ENCODE measurements at places on chromosomes 12 and 14.

DNA sequence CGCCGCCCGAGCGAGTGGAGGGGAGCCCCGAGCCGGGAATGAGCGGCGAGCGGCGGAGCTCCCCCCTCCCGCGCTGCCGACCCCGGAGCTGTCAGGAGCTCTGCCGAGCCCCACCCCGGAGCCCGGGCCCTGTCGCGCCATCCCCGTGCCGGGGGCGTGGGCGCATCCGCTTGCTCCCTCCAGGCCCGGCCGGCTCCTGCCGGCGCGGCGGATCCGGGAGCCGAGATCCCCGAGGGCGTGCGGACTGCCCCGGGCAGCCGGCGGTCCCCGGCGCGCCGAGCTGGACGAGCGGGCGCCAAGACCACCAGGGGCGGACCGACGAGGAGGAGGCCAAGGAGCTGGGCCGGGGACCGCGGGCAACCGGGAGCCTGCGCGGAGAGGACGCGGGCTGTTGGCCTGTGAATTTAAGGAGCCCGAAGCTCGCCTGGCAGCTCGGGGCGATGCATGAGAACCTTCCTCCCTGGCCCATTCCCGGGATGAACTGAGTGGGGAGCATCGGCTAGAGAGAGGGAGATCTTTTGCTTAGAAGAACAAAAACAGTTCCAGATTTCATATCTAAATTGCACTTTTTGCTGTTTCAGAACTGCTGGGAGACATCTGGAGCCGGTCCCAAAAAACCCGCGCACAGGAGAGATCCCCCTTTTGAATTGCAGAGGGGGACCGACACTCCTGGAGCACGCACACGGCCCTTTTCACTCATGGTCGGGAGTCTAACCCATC, 2.0 kb downstream of the PTHLH start:
- peak; percentile 30 for DNase-seq

DNA sequence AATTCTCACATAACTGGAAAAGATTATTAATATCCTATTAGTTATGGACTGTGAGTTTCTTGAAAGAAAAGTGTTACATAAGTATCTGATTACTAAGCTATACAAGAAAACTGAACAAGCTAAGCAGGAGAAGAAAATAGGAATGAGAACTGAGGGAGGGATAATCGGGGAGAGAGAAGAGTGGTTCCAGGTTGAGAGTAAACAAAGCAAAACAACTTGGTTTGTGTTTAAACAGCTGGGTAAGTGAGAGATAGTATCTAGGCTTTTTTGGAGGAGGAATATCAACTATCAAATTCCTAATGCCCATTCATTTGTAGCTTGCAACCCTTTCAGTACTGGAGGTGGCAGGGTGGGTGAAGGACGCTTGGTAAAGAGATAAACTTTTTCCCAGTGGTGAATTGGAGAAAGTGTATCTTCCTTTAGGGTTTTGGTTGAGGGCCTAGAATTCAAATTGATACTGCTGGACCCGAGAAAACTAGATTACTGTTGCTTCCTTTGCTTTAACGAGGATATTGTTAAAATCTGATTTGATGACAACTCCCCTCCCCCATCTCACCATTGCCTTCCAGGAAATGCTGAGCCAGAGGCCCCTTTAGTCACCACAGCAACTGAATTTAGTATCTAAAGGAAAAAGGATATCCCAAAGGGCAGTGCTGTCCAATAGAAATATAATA, 2.0 kb upstream of the SLC2A3 start:
- DNase-seq: peak; percentile 64

GRCh38 chr14:104036212-104036611, 49.3 kb upstream of the ASPG start:
- DNase-seq: no peak

DNA sequence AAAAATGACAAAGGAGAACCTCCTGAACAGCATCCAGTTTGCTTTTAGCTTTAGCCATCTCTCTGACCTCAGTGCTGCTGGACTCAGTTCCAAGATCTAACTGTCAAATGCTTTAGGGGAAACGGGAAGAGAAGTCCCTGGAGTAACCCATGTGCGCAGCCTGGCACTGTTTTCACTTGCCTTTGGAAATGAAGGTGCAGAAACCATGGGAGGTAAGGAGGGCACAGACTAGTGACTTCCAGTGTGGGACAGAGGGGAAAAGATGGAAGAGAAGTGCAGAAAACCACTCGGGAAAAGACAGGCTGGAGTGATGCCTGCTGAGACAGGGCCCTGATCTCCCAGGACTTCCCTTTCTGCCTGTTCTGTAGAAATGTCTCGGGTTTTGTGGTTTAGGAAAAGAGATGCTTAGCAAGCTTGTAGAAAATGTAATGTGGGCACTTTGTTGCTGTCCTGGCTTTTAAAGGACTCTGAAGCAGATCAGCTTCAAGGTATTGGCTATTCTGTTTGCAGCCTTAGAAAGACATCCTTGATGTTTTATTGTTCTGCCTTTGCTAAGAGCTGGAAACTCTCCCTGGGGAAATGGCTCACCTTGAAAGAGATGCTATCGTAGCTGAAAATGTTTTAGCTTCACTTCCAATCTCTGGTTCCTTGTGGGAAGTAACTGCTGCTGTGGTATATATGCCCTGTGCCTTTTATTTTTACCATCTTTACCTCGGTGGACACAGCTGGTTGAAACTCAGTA, 124.6 kb upstream of the HIF1A start:
- no peak for DNase-seq

DNA sequence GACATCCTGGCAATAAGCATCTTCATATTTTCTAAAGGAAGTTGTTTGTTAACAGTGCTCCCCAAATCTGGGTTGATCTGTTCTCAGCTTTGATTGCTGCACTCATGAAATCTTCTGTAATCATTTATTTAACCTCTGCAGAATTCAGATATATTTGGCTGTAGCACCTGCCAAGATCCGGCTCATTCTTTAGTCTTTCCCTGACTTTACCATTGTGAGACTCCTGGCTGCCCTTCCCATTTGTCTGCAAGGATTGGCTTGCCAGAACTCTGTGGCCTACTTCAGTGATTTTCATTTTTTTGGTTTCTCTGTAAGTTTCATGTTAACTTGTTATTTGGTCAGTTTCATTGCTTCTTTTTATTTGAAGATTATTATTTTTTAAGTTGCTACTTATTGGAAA, 191.2 kb upstream of the PLXNC1 start:
- no peak for DNase-seq
